ENCODE measurements at places on chromosomes 3 and 15.
A peak's percentile ranks its signal among the peaks of the same experiment; 100 is the strongest.

DNA sequence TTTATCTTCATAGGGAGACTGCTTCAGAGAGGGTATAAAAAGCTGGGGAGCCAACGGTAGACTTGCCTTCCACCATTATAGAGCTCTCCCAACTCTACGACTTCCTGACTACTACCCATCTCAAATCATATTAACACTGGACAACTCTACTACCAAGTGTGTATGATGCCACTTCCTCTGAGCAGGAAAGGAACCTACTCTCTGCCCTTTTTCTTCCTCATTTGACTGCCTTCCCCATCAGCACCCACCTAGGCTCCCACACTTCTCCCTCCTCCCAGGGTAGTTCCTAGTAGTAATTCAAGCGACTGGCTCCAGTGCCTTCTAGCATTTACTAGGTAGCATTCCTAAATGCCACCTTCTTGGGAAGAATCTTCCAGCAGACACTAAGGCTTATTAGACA lies 24.5 kb upstream of the TBL1XR1 start:
- no peak for DNase-seq

GRCh38 chr3:127820826-127821313 lies 1.4 kb downstream of the MGLL start:
- DNase-seq = peak; percentile 43

- no peak for DNase-seq
Measured at GRCh38 chr3:64141476-64141875, 83.8 kb downstream of the PRICKLE2 start.

DNA sequence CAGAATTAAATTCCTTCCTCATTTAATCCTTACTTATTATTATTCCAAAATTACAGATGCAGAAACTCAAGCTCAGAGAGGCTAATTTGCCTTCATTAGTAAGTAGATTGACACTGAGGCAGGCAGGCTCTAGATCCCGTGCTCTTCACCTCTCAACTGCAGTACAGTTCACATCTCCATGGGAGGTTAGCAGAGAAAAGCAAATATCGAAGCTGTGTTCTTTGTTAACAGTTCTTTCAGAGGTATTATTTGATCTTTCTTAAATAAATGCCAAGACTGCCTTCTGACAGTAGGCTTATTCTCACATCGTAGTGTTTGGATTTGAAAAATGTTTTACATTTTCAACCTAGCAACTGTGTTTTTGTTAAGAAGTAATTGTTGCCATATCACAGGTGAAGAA lies 15.9 kb upstream of the FAH start:
- DNase-seq = no peak

DNA sequence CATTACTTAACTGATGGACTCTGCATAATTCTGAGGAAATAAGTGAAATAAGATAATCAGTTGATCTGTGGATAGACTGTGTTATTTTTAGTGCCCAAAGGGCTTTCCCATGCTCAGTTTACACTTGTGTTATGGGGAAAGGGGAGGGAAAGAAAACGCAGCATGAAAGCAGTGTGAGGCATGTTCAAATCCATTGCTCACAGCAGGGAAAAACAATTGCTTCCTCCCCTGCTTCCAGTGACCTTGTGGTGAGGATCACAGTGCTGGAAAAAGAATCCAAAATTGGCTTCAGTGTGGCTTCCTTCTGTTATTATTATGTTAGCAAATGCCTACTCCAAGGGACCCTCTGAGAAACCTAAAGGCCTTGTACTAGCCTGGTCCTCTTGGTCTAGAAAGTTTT lies 285.1 kb upstream of the CDIN1 start:
- DNase-seq = no peak
